Suppressor macrophage (primary cell): ENCODE measurements at places on chromosomes 7 and 10.

DNA sequence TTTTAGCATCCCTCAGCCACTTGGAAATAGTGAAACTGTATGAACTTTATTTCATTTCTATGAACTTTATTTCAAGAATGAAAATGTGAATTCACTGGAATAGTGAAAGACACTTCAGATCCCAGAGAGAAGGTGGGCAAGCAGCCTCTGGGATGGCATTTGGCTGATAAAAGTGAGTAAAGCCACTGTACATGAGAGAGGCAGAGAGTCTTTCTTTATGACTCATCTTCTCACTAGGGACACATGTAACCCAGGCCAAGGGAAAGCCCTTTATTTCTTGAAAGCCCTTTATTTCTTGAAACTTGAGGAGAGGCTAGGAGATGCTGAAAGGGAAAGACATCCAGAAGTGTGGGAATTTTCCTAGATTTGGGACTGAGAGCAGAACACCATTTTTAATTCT lies 148.9 kb upstream of the SMIM30 start:
- DNase-seq = no peak

GRCh38 chr7:18437101-18437500 lies 58.4 kb upstream of the HDAC9 start:
- no peak for DNase-seq

GRCh38 chr7:99128076-99128950 lies 15.6 kb downstream of the SMURF1 start:
- no peak for DNase-seq

DNA sequence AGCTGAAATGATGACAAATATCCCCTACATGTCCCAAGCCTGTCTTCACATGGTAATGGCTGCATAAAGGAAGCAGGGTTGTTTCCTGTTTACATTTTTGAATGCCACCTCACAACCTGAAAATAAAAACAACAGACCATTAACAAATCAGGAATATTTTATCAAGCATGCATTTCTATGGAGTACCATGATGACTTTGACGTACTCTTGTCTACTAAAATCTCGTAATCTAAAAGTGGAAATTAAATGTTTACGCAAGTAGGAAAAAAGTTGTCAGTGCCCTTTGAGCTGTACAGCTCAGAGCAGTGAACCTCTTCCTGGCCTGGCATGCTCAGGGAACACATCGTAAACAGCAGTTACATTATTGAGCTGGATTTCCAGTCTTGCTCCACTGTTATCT lies 194.1 kb downstream of the INHBA start:
- no peak for DNase-seq
